Endothelial cell of umbilical vein (primary cell): ENCODE measurements at places on chromosomes 12 and 14. TPM values are rescaled to one million over a fixed set of nuclear protein-coding genes. Genes with fewer than 3 reads are reported as not detected.

ANHX gene
- total RNA-seq = not detected in 2 replicates

GRCh38 chr12:5138256-5138655 is 94.6 kb downstream of the KCNA5 start:
- no peaks in the 10 kb centered on the region for H3K36me3 ChIP-seq
- H3K27me3 ChIP-seq = no peaks in the 10 kb centered on the region
- H3K4me1 ChIP-seq = no peaks in the 10 kb centered on the region
- no peak for DNase-seq
- no peak overlapping the region for H3K4me3 ChIP-seq

- peak; percentile 87 for DNase-seq
- H3K27me3 ChIP-seq = no peaks in the 10 kb centered on the region
- peak overlapping the region; percentile 1 for H3K27ac ChIP-seq
- no peaks in the 10 kb centered on the region for H3K36me3 ChIP-seq
- no peak overlapping the region for H3K4me3 ChIP-seq
Observed at GRCh38 chr12:9797722-9798619, 29.3 kb upstream of the KLRF1 start.

- no peaks in the 10 kb centered on the region for H3K36me3 ChIP-seq
- H3K4me1 ChIP-seq = peaks cover 2% of the 10 kb centered on the region
- no peak for DNase-seq
- no peak overlapping the region for H3K4me3 ChIP-seq
- H3K27ac ChIP-seq = no peak overlapping the region
- no peaks in the 10 kb centered on the region for H3K27me3 ChIP-seq
Observed at GRCh38 chr12:123671876-123672275, 963 bp downstream of the TCTN2 start.

DNA sequence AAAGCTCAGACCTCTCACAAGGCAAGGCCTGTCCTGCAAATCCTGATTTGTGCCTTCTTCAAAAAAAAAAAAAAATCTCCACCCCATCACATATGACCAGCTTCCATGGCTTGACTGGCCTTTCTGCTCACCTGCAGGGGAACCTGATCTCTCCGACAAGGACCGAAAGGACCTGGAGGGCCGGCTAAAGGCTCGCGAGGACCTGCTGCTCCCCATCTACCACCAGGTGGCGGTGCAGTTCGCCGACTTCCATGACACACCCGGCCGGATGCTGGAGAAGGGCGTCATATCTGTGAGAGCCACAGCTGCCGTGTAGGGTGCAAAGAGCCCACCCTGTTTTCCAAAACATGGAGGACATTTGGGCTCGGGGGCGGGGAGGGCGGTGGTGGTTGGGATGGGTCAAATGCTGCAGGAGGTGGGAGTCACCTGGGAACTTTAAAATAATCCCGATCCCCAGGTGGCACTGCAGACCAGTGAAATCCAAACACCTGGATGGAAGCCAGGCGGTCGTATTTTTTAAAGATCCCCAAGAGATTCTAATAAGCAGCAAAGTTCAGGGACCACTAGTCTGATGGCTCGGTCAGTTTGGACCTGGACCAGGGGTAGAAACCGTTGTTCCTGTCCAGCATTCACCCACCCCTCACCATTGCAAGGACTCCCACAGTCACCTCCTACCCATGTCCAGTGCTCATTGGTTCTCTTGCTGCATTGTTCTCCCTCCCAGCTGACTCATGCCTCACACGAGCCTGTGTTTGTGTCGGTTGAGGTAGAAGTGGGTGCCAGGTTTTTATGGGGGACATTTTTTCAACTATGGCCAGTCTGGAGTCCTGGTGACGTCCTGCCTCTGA is 44.8 kb downstream of the FOXN4 start:
- H3K27ac ChIP-seq = no peak overlapping the region
- no peaks in the 10 kb centered on the region for H3K36me3 ChIP-seq
- no peaks in the 10 kb centered on the region for H3K4me1 ChIP-seq
- DNase-seq = peak; percentile 40
- H3K4me3 ChIP-seq = no peak overlapping the region

GRCh38 chr12:113086249-113087164 is 30.0 kb downstream of the DTX1 start:
- no peaks in the 10 kb centered on the region for H3K36me3 ChIP-seq
- no peak overlapping the region for H3K27ac ChIP-seq
- no peaks in the 10 kb centered on the region for H3K27me3 ChIP-seq
- H3K4me1 ChIP-seq = no peaks in the 10 kb centered on the region
